ENCODE measurements at places on chromosomes 16 and 17. TPM values are rescaled to one million over a fixed set of nuclear protein-coding genes. Genes with fewer than 3 reads are reported as not detected.

DNA sequence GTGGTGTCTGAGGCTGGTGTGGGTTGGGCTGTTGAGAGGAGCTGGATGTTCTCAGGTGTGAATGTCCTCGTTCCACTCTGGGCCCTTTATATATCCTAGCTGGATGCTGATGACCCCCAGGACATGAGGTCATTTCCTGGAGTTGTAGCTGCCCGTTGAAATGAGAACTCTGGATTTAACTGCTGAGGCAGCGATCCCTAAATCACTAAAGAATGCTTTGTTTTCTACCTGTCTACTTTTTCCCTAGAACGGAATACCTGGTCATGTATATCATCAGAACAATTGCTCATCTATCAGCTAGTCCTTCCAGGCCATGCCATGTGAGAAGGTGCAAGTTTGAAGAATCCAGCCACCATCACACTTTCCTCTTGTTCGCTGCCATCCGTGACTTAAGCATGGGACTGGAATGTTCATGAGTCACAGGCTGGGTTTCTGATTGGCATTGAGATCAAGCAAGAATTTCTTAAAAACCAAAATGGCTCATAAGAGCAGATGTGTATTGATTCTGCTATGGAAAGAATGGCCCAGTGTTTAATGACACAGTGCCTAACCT is at the start of gene KRTAP2-3:
KRTAP2-3 (minus strand) TSS at position 63 of the 553 bp plus-strand sequence. CDS start 64 bp downstream, outside the sequence.
- DNase-seq = no peak

DNA sequence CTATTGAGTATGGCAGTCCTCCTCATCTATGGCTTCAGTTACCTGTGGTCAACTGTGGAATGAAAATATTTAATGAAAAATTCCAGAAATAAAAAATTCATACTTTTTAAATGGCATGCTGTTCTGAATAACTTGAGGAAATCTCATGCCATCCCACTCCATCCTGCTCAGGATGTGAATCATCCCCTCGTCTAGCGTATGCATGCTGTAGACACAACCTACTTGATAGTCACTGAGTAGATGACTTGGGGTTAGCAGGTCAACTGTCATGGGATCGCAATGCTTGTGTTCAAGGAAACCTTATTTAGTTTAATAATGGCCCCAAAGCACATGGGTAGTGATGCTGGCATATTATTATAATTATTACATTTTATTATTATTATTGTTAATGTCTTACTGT is 4.8 kb upstream of the VAC14 start:
- no peak for DNase-seq

GRCh38 chr17:21029036-21029435 is 13.8 kb downstream of the USP22 start:
- no peak for DNase-seq

- DNase-seq = no peak
These were observed 98.2 kb upstream of the GNAO1 start for GRCh38 chr16:56093055-56093454.

GRCh38 chr16:53922067-53922806 is 218.3 kb downstream of the FTO start:
- DNase-seq = no peak

DNA sequence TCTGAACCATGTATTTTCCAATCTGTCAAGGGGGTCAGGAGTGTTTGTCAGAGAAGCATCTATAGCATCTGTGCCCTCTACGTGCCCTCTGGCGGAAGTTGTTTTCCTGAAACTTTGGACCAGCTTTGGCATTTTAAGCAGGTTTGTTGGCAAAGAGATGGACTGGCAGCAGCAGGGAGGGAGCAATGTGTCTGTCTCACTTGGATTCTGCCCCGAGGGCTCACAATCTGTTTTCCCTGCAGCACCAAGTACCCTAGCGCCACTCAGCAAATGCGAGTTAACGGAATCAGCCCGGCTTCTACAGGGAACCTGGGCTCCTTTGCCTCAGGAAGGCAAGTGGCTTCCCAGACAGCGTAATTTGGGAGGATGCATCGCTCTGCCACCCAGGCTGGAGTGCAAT is 17.4 kb downstream of the DUSP14 start:
- no peak for DNase-seq

GRCh38 chr16:50437769-50438437 is 69.1 kb upstream of the BRD7 start:
- DNase-seq = no peak

GRCh38 chr17:49545007-49545660 is 30.5 kb upstream of the NXPH3 start:
- DNase-seq = peak; percentile 42

GRCh38 chr17:77864234-77865111 is 94.0 kb upstream of the TNRC6C start:
- DNase-seq = no peak

- no peak for DNase-seq
These were observed 775 bp downstream of the SPIRE2 start for GRCh38 chr16:89828870-89829629.

- DNase-seq = no peak
These were observed 351.7 kb downstream of the NPIPA8 start for GRCh38 chr16:17984810-17985209.

- DNase-seq = peak; percentile 89
These were observed 658 bp downstream of the TNFRSF12A start for GRCh38 chr16:3020604-3021448.

- DNase-seq = peak; percentile 89
These were observed 41.7 kb upstream of the JPH3 start for GRCh38 chr16:87560428-87561199.

The KCNAB3 gene
- 3.9 TPM for total RNA-seq

The TNK1 gene
- total RNA-seq = 9.3 TPM

The OR1F1 gene
- not detected for total RNA-seq

The ARHGAP44 gene
- total RNA-seq = 8.4 TPM

The NKD1 gene
- total RNA-seq = 9.9 TPM

The CDH1 gene
- 149 TPM for total RNA-seq

All from kidney (tissue), 22 donors.